ENCODE measurements at places on chromosomes 7 and 10.

GRCh38 chr10:107415446-107415845, 250.9 kb upstream of the SORCS1 start:
- no peak for DNase-seq

DNA sequence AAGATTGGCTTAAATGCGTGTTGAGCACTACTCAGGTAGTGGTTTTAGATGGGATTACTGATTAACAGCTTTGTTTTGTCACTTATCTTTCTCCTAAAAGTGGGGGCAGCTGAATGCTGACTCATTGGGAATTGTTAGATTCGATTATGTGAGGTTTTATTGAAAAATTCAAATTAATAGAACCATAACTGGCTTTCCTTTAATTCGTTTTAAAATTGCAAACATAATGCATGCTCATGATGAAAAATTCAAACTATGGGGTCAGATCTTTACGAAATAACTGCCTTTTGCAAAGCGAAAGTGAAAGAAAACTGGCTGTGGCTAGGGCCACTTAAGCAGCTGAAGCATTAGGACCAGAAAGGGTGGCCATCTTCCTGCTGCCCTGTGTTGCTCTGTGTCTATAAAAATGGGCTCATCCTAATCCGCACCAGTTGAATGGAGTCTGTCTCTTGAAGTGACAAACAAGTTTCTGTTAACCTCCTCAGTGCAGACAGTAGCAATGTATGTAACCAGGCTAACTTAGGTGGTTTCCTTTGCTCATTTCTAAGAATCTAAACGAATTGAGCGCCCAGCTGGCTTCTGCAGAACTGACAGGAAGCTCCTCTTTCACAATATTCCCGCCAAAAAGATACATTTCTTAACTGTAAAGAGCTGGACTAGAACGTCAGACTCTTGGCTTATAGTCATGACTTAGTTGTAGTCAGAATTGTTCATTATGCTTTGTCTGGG, 27.8 kb downstream of the DENND10 start:
- DNase-seq: peak; percentile 12

DNA sequence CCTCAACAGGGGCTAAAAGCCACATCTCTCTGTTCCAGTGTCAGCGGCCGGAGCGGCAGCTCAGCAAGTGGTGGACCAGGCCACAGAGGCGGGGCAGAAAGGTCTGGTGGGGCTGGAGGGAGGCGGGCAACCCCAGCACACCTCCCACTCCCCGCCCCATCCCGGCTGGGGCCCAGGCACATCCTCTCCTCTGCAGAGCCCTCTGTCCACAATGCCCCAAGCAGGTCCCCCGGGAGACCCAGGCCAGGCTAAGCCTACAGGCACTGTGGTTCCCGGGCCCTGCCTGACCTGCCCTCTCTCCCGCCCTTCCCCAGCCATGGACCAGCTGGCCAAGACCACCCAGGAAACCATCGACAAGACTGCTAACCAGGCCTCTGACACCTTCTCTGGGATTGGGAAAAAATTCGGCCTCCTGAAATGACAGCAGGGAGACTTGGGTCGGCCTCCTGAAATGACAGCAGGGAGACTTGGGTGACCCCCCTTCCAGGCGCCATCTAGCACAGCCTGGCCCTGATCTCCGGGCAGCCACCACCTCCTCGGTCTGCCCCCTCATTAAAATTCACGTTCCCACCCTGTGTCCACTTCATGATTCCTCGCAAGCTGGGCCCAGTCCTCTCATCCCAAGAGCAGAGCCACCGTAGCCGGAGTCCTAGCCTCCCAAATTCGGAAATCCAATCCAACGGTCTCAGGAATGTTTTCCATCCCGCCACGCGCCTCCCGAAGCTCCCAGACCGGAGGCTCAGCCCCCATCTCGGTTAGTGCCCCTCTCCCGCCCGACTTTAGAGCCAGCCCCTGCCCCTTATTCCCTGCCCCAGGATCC, 2.1 kb downstream of the ADIRF start:
- no peak for DNase-seq

DNA sequence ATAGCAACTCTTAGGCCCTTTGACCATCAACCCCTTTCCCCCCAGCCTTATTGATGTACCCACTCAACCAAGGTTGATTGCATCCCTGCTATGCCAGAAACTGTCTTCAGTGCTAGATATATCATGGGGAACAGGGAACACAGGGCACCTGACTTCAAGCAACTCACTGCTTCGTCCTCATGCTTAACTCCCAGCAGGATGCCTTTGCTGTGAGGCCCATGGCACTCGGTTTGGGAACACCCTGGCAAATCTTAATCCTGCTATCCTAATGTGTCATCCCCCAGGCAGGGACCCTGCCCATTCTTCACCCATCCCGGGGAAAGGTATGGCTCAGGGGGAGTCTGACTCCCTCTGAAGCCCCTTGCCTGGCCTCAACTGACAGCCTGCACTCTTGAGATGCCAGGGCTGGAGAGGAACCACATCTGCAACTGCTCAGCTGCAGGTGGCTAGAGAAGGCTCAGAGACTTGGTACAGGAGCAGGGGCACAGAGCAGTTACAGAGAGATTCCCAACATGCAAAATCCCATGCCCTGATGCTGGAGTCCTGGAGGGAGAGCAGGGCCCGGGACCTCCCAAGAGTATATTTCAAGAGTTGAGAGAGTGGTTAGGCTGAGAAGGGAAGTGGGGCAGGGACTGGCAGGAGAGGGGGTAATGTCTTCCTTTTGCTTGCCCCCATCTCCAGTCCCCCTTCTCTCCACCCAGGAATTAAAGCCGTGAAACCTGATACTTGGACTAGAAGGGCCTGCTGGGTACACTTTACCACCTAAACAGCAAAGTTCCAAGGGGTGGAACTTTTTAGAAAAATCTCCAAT, 2.4 kb upstream of the UNC5B start:
- DNase-seq: no peak

DNA sequence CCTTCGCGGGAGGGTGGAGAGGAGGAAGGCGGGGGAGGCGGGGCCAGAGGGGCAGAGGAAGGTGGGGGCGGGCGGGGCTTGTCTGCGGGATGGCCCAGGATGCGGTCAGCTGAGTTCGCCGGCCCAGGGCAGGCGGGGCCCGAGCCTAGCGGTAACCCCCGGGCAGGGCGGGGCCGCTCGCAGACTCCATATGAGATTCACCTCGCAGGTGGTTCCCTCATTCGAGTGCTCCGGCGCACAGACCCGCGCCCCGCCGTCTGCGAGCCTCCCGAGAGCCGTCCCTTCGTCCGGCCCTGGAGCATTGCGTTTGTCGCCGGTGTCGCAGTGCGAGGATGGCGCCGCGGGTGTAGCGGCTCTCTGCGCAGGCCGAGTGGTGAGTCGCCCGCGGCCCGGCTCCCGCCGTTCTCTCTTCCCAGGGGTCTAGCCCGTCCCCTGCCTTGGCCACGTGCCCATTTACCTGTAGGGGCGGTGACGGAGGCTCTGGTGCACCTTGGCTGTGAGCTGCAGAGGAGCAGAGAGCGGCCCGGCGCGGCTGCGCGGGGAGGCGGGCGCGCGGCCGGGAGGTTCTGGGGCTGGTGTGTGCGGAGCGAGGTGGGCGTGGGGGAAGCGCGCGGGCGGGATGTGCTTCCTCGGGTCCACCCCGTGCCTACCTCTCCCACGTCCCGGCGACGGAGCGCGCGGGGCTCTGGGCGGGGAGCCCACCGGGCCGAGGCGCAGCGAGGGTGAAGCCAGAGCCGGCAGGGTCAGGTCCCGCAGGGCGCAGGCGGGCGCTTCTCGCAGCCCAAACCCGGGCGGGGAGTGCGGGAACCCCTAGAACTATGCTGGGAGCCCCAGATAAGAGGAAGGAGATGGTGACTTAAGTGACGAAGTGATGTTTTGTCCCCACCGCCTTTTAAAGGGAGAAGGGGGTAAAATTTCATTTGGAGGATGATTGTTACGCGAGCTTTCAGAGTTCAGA, at the start of gene UPP1:
UPP1 (plus strand) TSS at position 220 of the 958 bp plus-strand sequence. CDS start 5,519 bp downstream, outside the sequence.
- DNase-seq: peak; percentile 86

GRCh38 chr7:133980804-133981203, 146.3 kb upstream of the LRGUK start:
- DNase-seq: no peak
